Activated naive CD8-positive, alpha-beta T cell treated with anti-CD3 and anti-CD28 coated beads for 36 hours (primary cell): ENCODE measurements at places on chromosomes 3 and 15.

DNA sequence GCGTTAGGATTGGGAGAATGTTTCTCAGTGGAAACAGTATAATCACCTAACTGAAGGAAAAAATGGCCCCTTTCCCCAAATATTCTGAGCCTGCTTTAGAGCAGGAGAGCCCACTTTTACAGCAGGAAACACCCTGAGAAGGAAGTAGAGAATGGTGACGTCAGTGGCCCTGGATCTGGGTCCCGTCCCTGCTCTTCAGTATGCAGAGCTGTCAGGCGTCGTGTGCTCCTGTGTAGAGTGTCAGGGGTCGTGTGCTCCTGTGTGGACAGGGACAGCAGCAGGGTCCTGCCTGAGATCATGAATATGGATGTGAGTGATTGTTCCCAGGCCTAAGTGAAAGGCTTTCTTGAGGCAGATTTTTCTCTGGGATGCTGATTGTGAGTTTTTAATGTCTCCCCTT, 45.2 kb downstream of the CGNL1 start:
- no peak for DNase-seq

- no peak for DNase-seq
Observed at GRCh38 chr15:35130245-35130644, 45.1 kb upstream of the NANOGP8 start.

DNA sequence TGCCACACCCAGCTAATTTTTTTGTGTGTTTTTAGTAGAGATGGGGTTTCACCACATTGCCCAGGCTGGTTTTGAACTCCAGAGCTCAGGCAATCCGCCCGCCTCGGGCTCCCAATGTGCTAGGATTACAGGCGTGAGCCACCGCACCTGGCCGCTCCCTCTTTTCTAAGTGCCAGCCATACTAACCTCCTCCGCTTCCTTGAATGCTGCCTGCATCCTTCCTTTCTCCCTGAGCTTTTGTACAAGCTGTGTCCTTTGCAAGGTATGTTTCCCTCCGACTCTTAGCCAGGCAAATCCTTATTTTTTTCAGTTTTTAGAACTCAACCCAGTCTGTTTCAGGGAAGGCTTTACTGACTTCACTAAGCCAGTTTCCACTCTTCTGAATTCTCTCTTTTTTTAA, 60.6 kb downstream of the NR1D2 start:
- no peak for DNase-seq

DNA sequence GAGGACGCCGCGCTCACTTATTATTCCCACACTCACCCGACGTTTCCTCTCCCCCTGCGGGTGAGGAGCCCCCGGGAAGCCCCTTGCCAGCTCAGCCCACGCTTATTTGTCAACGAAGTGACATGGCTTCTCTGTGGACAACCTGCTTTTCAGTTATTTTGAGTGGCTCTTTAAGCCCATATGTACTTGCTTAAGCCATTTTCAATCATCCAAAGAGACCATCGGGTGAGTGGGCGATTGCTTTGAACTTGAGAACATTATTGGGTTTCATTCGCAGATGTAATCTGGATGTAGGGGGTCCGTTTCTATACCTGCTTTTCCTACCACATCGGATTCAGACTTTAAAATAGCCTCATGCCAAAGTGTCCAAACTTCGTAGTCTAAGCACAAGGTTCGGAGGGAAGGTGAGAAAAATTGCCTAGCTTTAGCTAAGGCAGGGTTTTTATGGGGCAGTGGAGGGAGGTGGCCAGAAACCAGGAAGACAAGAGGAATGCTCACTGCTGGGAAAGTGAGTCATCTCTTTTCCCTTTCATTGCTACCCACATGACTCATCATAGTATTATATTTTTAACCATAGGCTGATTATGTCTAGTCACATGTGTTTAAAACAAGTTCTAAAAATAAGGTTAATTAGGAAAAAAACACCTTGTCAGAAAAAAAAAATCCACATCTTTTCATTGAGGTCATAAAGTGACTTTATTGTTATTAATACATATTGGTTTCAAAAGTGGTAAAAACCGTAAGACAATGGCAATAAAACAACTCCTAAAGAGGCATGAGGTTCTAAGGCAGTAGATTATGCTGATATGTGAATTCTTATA, 773.1 kb upstream of the NR2F2 start:
- no peak for DNase-seq

- DNase-seq = no peak
Observed at GRCh38 chr15:63134245-63134985, 12.8 kb downstream of the LACTB start.

- no peak for DNase-seq
Observed at GRCh38 chr3:188385295-188385694, 231.3 kb downstream of the LPP start.

GRCh38 chr3:78812166-78812565, 955.6 kb downstream of the ROBO1 start:
- no peak for DNase-seq

DNA sequence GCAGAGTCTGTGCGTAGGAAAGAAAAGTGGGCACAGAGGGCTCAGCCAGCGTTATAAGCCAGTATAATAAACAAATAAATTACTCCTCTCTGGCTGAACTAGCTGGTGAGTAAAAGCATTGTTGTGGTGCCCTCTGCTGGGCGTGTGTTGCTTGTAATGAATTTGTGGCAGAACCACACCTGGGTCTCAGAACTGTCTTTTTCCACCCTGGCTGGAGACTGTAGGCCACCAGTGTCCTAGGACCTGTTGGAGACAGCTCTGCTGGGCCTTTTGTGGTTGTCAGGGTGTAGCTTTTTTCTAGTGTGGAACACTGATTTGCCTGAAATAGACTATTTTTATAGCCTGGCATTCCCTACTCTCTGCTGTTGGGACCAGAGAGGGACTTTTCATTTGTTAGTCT, 130.5 kb upstream of the EIF1B start:
- DNase-seq = peak; percentile 39

DNA sequence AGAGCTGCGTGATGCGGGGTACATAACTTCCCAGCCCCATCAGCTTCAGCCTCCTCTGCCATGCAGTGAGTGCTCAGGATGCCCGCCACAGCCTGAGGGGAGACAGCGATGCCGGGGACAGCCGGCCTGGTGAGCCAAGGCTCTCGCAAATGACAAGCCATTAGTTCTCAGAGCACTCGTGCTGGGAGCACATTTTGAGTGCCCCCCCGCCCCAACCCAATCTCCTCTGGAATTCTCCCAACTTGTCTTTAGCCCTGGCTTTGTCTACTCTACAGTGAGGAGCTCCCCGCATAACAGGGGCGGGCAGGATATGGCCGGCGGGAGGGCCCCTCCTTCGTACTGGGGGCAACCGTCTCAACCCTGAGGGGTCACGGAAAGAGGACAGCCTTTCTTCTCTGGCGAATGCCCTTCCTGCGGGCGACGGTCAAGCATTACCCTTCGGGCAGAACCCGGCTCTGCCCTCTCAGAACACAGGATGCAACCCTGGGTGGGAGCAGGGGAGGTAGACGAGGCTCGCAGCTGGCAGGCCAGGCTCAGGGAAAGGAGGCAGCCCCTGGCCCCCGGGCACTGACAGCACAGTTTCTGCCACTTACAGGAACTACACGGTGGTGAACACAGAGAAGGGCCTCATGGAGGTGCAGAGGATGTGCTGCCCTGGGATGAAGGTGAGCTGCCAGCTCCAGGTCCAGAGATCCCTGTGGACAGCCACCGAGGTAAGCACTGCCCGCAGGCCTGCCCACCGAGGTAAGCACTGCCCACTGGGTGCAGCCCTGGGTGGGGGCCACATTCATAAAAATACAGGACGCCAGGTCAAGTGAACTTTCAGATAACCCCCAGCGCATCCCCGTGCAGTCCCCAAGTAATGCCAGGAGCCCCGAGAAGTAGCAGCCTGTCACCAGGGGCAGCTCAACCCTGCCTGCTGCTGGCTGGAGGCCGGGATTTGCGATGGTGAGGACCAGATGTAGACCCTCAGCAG, 141.7 kb downstream of the LRRK1 start:
- DNase-seq = no peak

DNA sequence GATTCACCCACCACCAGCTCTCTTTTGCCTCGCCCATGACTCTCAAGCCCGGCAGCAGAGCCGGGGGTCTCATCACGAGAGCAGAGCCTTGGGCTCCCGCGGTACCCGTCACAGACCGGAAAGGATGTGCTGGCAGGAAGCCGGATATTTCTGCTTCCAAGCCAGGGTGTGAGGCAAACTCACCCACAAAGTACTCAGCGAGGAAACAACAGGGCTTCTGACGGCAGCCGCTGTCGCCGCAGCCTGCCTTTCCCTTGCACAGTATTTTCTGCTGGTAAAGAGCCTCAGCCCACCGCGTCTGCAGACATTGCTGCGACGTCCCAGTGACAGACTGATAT, 119.9 kb downstream of the NSMCE3 start:
- DNase-seq = no peak

DNA sequence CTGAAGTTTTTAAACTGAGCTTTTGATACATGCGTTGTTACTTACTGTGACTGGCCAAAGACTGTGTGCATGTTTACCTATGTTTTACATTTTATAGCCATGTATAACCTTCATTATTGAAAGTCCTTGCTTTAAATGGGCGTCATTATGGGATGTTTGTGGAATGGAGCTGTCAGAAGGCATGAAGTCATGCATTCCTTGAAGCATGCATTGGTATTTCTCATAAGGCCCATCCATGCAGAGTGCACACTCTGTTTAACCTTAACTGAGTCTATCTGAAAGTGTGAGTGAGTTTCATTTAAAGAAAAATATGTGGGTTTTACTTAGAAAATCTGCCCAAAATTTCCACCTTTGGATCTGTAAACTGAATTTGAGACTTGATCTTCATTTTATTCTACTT, 51.1 kb downstream of the PSMD6 start:
- DNase-seq = no peak

GRCh38 chr3:160564258-160564911, 986 bp downstream of the KPNA4 start:
- DNase-seq = no peak

- DNase-seq = no peak
Observed at GRCh38 chr3:57770009-57770827, 14.1 kb downstream of the SLMAP start.

DNA sequence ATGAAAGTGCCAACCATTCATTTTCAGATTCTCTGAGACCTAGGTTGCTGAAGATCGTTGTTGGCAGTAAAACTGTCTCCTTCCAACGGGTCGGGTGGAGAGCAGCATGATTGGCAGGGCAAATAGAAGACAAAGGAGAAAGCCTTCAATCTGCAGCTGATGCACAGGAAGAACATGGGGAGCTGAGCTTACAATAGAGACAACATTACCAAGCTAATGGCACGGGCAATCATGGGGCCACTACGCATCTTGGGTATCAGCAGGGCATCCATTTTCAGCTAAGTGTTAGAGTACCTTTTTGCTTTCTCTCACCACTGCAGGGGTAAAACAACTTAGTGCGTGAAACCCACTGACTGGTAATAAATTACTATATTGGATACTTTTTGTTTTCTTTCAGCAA, 114.8 kb downstream of the WDR72 start:
- DNase-seq = no peak

DNA sequence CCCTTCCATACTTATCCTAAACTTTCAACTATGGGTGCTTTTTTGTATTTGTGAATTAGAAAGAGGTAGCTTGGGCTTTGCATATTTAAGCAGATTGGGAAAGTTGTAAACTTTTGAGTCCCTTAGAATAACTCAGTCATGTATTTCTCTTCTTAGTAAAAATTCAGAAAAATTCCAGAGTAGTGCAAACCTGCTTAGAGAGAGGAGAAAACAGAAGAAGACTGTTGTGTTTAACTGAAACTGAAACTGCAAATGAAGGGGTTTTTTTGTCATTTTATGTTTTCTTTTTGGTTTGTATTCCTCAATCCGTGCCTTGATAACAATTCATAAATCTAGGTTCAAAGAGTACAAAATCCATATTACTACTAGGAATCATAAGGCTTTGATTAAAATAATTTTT, 31.3 kb downstream of the CD200 start:
- DNase-seq = no peak

- no peak for DNase-seq
Observed at GRCh38 chr15:58762731-58763130, 8.4 kb upstream of the MINDY2 start.

GRCh38 chr15:32700501-32701150, 17.2 kb upstream of the GREM1 start:
- no peak for DNase-seq

DNA sequence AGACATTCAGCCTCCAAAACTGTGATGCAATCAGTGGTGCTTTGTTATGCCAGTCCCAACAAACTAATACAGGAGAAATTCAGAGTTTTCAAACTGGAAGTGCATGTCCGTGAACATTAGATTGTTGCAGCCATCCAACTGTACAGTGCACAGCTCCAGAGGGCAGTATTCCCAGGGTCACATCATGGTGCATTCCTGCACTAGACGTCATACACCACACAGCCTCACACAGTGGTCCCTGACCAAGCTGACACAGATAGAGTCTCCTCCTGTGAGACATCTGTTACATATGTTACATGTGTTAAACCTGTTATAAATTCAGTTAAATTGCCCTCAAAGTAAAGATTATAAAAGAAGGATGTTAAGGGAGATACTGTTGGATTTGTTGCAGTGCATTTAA, 209.0 kb downstream of the LRRN1 start:
- DNase-seq = no peak

- no peak for DNase-seq
Observed at GRCh38 chr3:147404800-147405230, 1.5 kb downstream of the ZIC4 start.

DNA sequence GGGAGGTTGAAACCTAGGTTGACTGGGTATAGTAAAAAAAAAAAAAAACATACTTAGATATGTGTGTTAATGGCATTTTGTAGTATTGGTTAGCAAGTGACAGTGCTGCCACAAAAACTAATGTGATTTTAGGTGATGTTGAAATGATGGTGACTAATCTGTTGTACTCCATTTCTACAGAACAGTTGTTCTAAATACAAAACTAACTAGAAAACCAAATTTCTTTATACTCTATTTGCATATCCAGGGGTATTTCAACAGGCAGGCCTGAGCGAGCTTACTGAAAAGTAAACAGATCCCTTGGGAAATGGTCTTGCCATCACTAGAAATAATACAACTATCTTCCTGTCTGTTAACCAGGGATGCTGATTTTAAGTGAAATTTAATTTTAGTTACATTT, 20.5 kb downstream of the TSC22D2 start:
- no peak for DNase-seq

- no peak for DNase-seq
Observed at GRCh38 chr15:76245072-76245610, 66.1 kb downstream of the ETFA start.

DNA sequence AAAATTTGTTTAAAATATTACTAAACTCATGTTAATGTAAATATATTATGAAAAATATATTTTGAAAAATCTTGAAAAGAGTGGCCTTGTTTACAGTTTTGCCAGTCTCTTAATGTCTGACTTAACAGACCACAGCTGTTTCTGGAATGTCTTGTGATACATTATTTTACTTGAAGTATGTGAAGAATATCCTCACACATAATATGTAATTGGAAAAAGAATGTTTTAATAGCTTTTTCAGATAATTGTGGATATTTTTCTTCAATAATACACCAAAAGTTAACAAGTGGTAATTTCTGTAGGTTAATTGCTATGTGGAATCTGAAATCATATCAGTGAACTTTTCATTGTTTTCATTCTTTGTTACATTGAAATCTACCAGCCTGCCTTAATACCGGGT, 101.3 kb downstream of the UBE2E2 start:
- no peak for DNase-seq

DNA sequence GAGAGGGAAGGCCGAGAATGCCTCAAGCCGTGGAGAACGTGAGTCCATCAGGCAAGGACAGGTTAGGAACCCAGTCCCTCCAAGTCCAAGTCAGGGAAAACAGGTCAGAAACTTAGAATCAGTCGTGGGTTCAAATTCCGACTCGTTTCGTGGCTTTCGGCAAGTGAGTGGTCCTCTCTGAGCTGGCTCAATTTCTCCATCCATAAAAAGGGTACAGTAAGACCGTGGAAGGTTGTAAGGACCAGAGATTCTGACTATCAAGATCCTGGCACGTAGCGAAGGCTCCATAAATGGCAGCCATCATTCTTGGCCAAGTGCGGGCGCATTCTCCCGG, 604 bp upstream of the MED12L start:
- DNase-seq = no peak
